NCI-H526 (cell line): ENCODE measurements at places on chromosomes 16 and 17.

DNA sequence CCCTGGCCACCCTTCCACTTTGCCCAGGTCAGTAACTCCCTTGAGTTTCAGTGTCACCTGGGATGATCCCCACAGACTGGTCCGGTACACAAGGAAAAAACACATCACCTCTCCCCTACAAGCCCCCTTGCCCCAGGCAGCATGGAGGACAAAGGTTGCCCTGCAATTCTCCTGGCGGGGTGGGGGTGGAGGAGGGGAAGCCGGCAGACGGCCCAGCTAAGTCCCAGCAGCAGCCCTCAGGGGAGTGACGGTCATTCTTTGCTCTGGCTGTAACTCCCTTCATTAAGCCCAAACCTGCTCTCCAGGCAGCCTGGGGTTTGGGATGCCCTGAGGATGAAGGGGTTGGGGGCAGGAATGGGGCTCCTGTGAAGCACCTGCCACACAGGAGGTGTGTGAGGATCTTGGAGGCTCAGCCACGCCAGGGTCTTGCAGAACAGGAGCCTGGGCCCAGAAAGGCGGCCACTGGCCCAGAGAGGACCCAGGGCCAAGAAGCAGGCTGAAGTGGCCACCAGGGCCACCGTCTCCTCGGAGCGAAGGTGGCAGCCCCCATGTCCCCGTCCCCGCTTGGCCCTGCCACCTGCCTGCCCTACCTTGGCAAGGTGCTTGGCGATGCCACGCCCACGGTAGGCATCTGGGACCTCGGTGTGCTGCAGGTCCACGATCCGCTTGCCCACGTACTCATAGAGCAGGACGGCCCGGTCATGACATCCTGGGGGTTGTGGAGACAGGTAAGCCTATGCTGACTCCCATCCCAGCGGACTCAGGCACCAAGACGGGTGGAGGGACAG is 9.5 kb downstream of the NATD1 start:
- no peak for DNase-seq

GRCh38 chr17:68835071-68835470 is 120.1 kb downstream of the ABCA8 start:
- no peak for DNase-seq

DNA sequence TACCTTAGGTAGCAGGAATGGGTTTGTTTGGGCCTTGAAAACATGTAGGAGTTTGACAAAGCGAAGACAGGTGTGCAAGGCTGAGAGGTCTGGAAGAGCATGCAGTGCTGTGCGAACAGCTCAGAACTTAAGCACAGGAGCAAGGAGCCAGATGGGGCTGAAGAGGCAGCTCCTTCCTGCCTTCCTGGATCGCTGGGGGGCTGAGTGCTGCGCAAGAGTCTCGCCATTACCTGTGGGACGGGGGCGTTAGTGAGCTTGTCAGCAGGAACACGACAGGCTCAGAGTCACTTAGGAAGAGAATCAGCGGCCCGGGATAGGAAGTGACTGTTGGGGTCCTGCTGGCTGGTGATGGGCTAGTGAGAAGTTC is 464 bp upstream of the MRM1 start:
- DNase-seq, result no peak

DNA sequence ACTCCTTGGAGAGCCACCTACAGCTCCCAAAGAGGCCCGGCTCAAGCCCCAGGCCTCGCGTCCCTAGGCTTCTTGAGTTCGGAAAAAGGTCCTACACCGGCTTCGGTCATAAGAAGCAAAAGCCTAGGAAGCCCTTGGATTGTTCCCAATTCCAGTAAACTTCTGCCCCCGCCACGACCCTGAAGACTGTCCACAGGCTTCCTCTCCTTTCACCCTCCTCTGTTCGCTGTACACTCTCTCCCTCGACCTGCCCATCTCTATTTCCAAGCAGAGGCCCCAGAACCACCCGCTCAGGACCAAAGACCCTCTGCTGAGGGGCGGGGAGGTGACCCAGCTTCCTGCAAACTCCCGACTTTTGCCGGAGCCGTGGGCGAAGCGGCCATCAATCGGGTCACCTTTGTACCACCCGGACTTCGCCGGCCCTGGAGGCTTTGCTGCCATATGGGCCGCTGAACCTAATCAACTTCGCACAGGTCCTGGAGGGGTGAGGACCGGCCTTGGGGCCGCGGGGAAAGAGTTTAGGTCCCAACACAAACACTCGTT is 2.7 kb downstream of the HOXB2 start:
- no peak for DNase-seq

GRCh38 chr16:4309833-4310266 is 6.0 kb upstream of the GLIS2 start:
- peak; percentile 30 for DNase-seq

- no peak for DNase-seq
These were observed 2.1 kb downstream of the MC1R start for GRCh38 chr16:89920723-89921122.

GRCh38 chr16:57865746-57866528 is 63.6 kb upstream of the KIFC3 start:
- DNase-seq, result no peak

GRCh38 chr17:69760562-69760961 is 314.5 kb upstream of the KCNJ16 start:
- no peak for DNase-seq

- DNase-seq, result peak; percentile 31
These were observed 80.8 kb downstream of the CNGB1 start for GRCh38 chr16:57889960-57890751.

DNA sequence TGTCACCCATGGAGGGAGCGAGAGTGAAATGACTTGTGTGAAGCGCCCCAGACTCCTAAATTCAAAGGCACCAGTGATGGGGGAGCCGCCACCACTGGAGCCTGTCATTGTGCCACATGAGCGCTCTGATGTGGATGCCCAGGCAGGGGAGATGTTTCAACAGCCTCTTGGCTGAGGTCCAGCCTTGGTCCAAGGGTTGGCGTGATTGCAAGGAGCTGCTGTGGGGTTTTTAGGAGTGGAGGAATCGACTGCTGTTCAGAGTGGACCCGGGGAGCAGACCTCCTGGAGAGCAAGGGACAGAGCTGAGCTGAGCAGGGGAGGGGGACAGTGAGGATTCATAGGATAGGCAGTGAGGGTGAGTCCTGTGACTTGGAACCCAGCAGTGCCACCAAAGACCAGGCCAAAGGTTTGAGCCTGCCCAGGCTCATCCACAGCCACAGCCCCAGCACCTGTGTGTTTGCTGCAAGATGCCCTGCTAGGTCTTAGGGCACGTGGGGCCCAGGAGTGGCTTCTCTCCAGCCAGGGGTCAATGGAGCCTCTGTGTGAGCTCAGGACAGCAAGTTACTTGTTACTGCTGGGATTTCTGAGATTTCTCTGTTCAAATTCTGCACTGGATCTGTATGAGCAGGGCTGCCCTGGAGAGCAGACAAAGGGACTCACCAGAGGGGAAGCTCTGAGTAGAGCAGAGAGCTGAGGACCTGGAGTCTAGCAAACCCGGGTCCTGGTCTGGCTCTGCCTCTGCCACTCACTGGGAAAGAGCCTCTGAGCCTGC is 20.3 kb downstream of the RHBDL3 start:
- DNase-seq, result no peak

GRCh38 chr16:6335072-6335471 is 997.6 kb upstream of the RBFOX1 start:
- DNase-seq, result peak; percentile 12
